Right cardiac atrium (tissue), 5 donors: ENCODE measurements at places on chromosomes 3 and 15. TPM values are rescaled to one million over a fixed set of nuclear protein-coding genes. Genes with fewer than 3 reads are reported as not detected.

- DNase-seq, result no peak
Measured at GRCh38 chr3:106058475-106058874, 189.7 kb upstream of the CBLB start.

GRCh38 chr15:93029836-93030429, 59.1 kb downstream of the RGMA start:
- peak; percentile 44 for DNase-seq

DNA sequence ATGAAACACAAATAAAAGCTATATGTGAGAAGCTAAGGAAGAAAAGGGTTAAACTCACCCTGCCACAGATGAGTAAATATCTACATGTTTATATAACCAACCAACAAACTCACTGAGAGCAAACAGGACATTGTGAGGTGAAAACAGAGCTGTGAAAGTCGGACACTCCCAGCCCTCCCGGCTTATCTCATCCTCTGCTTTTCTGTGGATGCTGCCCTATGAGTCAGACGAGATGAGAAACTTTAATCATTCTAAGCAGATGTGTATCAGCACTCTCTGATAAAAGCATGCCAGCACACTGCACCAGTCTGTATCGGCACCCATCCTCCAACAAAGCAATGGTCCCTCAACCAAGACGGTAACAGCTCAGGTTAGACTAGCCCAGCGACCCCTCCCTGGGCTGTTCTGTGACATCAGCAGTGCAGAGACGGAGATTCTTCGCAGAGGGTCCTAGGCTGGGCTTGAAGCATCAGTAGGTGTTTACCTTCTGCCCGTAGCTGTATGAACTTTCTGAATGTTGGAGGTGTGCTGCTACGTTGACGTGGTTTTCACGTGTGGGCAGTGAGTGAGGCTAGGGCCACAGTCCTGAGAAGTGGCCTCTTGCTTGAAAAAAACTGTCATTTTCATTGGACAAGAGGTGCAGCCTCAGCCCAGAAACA, 119.8 kb upstream of the ALDH1A3 start:
- DNase-seq, result no peak

- DNase-seq, result peak; percentile 39
Measured at GRCh38 chr3:119294696-119295671, 801 bp downstream of the ARHGAP31 start.

- DNase-seq, result no peak
Measured at GRCh38 chr15:64072812-64073211, 20.8 kb downstream of the CIAO2A start.

- no peak for DNase-seq
Measured at GRCh38 chr3:122902326-122902725, 107.5 kb downstream of the SLC49A4 start.

DNA sequence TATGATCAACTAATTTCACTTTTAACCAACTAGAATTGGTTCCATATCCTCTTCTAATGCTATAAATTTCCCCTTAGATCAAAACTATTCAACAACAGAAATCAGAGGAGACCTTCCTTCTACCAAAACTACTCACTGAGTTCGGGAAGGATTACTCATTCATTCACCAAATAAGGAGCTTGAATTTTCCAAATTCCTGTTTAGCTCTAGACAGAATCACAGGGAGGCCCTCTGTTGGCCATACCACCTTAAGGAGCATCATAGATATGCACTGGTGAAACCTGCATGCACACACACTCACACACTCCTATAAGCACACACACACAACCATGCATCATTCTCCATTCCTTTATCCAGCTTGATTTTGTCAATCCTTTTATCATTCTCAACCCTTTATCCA, 49.0 kb downstream of the SUCLG2 start:
- DNase-seq, result no peak

DNA sequence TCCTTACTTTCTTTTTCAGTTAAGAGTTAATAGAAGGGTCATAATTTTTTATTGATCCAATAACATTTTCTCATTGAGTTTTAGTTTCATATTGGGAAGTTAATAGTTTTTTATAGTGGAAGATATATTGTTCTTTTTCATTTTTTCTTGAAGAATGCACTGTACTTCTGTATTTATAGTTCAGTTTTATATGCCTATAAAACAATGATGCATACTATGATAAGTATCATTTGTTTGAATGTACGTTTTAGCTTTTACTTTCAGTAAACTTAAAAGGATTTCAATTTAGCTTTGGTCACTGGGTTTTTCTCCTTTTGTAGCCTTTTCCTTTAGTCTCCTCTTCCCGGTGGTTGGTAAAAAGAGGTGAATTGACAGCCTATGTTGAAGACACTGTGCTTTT, 98.8 kb downstream of the DHX36 start:
- DNase-seq, result no peak

- no peak for DNase-seq
Measured at GRCh38 chr3:166955201-166955939, 424.7 kb downstream of the ZBBX start.

DNA sequence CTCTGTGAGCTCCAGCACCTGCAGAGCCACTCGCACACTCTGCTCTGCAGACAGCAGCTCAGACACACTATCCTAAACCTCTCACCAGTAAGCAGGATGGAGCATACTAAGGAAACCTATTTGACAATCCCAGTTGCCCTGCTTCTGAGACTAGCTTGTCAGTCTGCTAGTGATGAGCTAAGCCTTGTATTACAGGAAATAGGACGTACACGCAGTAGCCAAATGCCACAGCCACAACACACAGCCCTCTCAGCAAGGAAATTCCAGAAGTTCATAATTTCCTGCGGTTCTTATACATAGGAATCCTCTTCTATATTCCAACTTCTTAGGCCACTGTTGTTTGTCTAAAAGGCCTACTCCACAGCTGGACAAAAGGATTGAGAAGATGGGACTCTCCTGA, 74.5 kb downstream of the MYLK start:
- DNase-seq, result no peak

DNA sequence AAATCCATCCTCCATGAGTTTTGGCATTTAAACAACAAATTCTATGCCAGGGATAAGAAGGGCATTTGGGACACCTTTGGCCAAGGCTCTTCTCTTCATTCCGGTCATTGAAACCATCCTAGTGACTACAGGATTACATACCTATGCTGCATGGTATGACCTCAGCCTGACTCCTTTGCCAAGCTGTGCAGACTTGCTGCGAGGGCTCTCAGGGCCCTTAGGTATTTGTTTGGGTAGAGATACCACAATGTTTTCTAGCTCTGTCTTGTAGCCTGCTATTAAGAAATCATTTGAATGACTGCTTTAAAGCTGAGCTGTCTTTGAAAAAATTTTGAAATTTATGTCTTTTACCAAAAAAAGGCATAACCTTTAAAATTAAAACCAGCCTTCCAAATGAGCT, 749.8 kb upstream of the SGO1 start:
- DNase-seq, result no peak

GRCh38 chr3:88462230-88462629, 312.5 kb downstream of the C3orf38 start:
- DNase-seq, result no peak

- DNase-seq, result no peak
Measured at GRCh38 chr3:31861826-31862225, 119.2 kb downstream of the OSBPL10 start.

- DNase-seq, result no peak
Measured at GRCh38 chr3:149152420-149152819, 23.0 kb downstream of the HPS3 start.

- no peak for DNase-seq
Measured at GRCh38 chr15:71201477-71201876, 86.2 kb downstream of the THSD4 start.

GRCh38 chr15:93362821-93363220, 273.8 kb upstream of the RGMA start:
- DNase-seq, result no peak

- DNase-seq, result peak; percentile 33
Measured at GRCh38 chr15:87841426-87841998, 415.0 kb downstream of the NTRK3 start.

DNA sequence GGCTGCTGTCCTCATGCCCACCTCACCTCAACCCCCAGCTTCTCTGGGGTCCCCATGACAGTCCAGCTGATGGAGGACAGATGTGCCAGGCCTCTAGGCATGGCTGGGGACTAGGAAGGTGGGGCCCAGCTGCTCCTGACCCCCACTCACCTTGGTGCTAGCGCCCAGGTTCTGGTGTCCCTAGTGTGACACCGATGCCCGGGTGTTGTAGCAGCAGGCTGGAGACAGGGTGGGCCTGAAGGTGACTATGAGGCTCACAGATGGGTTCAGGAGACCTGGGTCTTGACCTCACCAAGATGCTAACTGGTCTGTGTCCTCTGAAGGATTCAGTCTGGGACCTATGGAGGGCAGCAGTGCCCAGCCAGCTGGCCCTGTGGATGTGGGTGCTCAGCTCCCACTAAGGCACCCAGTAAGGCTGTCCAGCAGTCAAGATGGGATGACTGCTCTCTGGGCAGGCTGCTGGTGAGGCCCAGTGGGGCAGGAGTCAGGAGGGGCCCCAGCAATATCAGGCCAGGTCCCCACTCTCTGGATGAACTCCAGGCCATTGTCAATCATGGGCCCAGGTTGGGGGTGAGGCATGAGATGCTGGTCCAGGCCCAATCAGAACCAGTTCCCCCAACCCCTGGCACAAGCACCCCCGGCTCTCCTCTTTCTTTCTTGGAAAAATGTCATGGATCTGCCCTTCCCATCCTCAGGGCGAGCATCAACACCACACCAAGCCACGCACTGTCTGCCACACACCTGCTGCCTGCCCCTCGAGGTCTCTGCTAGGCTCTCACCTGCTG, 33.0 kb downstream of the ALDH1L1 start:
- DNase-seq, result no peak

GRCh38 chr3:60757724-60758123, 493.5 kb downstream of the FHIT start:
- DNase-seq, result no peak

GRCh38 chr3:27486336-27486735, 2.2 kb upstream of the SLC4A7 start:
- no peak for DNase-seq

GRCh38 chr15:39417366-39418134, 163.3 kb upstream of the THBS1 start:
- DNase-seq, result no peak

DNA sequence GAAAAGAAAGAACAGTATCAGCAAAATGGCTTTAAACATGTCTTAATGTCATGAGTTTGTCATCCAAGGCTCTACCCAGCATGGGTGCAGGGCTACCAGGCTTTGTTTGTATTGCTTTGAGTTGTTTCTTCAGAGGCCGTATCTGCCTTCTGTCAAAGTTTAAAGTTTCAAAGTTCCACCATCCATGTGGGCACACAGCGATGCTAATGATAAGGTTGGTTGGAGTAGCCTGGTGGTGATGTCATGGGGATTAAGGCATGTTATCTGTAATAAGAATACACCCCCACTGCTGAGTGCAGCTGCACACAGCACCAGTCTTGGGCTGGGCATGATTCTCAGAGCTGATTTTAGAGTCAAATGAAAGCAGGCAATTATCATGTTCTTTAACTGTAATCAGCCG, 72.0 kb upstream of the LRTM1 start:
- no peak for DNase-seq

GRCh38 chr15:33737687-33738601, 230.4 kb upstream of the CHRM5 start:
- DNase-seq, result no peak

GRCh38 chr15:65363306-65363705, 14.5 kb downstream of the IGDCC3 start:
- DNase-seq, result no peak

DNA sequence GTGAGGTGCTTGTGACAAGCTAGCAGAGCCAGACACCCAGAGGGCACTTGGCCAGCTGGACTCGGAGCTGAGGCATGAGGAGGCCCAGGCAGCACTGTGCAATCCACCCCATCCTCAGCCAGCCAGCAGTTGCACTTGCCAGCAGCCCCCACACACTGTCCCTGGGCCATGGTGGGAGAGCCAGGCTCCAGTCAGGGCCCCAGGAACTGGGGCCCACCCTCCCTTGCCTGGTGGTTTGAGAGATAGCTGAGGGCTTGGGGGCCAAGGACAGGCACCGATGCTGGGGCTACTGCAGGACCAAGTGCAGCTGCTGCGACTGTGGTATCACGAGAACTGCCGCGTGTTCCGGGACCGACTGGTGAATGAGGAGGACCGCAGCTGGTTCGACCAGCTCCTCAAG, 63.5 kb downstream of the DNAH1 start:
- no peak for DNase-seq

- no peak for DNase-seq
Measured at GRCh38 chr15:86316726-86317383, 237.2 kb downstream of the AGBL1 start.

DNA sequence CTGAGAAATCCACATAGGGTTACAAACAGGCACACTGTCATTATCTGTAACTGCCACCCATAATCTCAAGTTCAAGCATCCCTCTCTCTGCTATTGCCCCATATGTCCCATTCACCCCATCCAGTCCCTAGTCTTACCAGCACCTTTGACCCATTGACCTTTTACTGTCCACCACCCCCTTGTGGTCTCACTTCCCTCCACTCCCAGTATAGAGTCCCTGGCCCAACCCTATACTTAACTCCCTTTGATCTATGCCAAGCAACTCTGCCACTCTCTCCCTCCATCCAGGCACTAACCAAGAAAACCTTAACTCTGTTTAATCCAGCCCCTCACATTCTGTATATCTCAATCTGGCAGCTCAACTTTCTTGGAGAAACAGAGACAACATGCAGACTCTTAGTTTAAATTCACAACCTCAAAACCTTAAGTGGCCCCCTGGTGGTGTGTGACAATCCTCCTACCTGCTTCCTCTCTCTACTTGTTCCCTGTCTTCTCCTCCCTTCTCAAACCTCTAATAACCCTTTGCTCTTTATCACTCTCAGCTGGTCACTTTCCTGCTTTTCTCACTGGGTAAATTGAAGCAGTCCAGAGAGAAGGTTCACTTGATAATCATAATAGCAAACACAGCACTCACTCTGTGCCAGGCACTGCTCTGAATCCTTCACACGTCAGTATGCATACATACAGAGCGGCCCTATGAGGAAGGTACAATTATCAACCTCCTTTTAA, 162.7 kb downstream of the STT3B start:
- DNase-seq, result no peak

DNA sequence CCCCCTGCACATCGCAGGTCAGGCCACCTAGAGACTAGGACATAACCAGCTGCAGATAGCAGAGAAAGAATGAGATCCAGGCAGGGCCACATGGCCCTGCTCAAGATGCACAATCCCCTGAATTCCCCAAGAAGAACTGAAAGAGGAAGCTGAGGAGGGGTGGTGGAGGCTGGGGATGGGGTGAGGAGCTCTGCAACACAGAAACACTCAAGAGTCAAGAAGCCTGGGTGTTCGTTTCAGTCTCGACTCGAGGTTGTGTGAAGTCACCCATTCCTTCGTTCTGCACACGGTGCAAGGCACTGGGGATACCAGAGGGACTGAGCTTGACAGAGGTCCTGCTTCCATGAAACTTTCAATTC, 62.0 kb downstream of the TLE3 start:
- no peak for DNase-seq

- DNase-seq, result no peak
Measured at GRCh38 chr3:55292360-55292759, 194.7 kb downstream of the WNT5A start.

Gene TMA7
- 526 TPM for polyA plus RNA-seq

Gene RPP25
- polyA plus RNA-seq, result 3.5 TPM

Gene SAMMSON
- polyA plus RNA-seq, result not detected

Gene PRR20G
- not detected for polyA plus RNA-seq

Gene ZNF197
- polyA plus RNA-seq, result 6.7 TPM

Gene CNTN3
- polyA plus RNA-seq, result 5.6 TPM

Gene NANOGP8
- polyA plus RNA-seq, result 0.09 TPM

Gene ALDH1L1
- polyA plus RNA-seq, result 11.0 TPM

Gene ZBTB47
- polyA plus RNA-seq, result 99.5 TPM

Gene EXD1
- polyA plus RNA-seq, result not detected

Gene PLAAT1
- 12.4 TPM for polyA plus RNA-seq

Gene P2RY14
- polyA plus RNA-seq, result 1.9 TPM

Gene MST1R
- 1.9 TPM for polyA plus RNA-seq

Gene CACNA2D3
- 42.4 TPM for polyA plus RNA-seq

Gene DUOXA1
- 1.2 TPM for polyA plus RNA-seq

Gene GASK1A
- 1.5 TPM for polyA plus RNA-seq

Gene DUOXA2
- polyA plus RNA-seq, result 0.05 TPM

Gene SNX22
- 74.0 TPM for polyA plus RNA-seq

Gene GPR27
- 1.2 TPM for polyA plus RNA-seq
